ENCODE measurements at places on chromosomes 6 and 20.

DNA sequence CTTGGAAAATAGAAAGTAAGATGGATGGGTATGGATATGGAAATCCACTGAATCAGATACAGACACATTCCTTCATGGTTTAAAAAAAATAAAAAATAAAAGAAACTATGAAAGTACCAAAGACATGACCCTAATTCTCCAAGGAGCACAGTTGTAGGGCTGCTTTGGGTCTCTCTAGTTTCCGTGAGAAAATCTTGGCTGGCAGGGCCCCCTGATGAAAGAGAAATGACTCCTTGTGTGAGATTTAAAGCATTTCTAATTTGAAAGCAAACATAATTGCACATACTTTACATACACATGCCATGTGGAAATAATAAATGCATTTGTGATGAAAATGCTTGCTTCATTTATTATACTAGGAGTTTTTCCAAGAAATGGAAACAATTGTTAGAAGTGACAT is 593.9 kb upstream of the BTBD3 start:
- no peaks in the 10 kb centered on the region for H3K36me3 ChIP-seq
- H3K27me3 ChIP-seq: no peaks in the 10 kb centered on the region
- H3K27ac ChIP-seq: no peak overlapping the region

GRCh38 chr6:133958791-133959190 is 5.8 kb downstream of the TBPL1 start:
- H3K27ac ChIP-seq: no peak overlapping the region
- no peak for DNase-seq
- no peaks in the 10 kb centered on the region for H3K27me3 ChIP-seq
- no peaks in the 10 kb centered on the region for H3K36me3 ChIP-seq

DNA sequence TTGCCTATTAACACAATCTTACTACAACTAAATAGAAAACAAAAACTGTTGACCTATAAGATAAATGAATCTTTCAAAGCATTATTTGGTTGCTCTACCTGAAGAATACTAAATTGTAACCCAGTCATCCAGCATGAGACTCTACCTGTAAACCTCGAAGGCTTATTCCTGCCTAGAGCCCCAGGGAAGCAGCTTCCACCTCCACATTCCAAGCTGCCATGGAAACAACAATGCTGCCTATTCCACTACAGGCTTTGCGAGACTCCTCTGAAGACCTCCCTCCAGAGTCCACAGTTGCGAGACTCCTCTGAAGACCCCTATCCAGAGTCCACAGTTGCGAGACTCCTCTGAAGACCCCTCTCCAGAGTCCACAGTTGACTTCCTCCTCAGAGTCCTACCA is 15.7 kb downstream of the GMDS start:
- no peak overlapping the region for H3K27ac ChIP-seq
- no peaks in the 10 kb centered on the region for H3K36me3 ChIP-seq
- no peaks in the 10 kb centered on the region for H3K27me3 ChIP-seq
- H3K4me1 ChIP-seq: no peaks in the 10 kb centered on the region
- DNase-seq: no peak
- H3K4me3 ChIP-seq: no peak overlapping the region

DNA sequence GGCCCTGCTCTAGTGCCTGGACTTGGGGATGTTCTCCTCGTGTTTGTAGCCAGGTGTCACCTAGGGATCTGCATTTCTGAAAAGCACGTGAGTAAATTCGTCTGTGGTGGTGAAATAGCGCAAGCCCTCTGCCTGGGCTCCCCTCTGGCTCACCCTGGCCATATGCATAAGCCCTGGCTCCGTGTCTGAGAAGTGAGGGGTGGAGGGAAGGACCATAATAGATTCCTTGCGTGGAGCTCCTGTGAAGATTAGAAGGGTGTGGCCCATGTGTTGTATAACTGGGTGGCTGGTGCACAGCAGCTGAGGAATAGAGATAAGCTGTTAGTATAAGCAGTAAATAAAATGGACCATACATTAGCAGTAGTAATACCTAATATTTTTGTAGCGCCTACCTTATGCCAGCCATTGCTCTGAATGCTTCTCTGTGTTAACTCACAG is 4.8 kb downstream of the BCAS1 start:
- H3K4me3 ChIP-seq: no peak overlapping the region
- DNase-seq: no peak
- H3K36me3 ChIP-seq: no peaks in the 10 kb centered on the region
- H3K4me1 ChIP-seq: peaks cover 7% of the 10 kb centered on the region
- no peak overlapping the region for H3K27ac ChIP-seq
- no peaks in the 10 kb centered on the region for H3K27me3 ChIP-seq

GRCh38 chr6:89596484-89596883 is 42.1 kb downstream of the LYRM2 start:
- H3K4me1 ChIP-seq: no peaks in the 10 kb centered on the region
- H3K27ac ChIP-seq: no peak overlapping the region
- H3K4me3 ChIP-seq: no peak overlapping the region

DNA sequence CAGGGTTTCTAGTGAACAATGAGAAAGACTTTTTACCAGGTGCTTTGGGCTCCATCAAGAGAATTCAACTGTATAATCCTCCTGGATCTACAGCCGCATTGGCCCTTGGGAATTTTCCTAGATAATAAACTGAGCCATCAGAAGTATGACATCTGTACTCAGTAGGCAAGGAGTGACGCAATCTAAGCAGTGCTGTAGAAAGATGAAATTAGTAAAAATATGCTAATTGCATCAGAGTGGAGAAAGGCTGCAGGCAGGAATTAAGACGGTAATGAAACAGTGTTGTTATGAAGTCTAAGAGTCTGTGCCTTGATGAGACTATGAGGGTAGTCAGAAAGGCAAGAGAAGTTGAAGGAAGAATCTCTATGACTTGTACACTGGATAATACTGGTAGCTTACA is 507.9 kb upstream of the SOX4 start:
- no peaks in the 10 kb centered on the region for H3K4me1 ChIP-seq
- no peak overlapping the region for H3K27ac ChIP-seq
- H3K27me3 ChIP-seq: no peaks in the 10 kb centered on the region
- no peak overlapping the region for H3K4me3 ChIP-seq

GRCh38 chr6:53744321-53744720 is 50.5 kb upstream of the LRRC1 start:
- H3K36me3 ChIP-seq: no peaks in the 10 kb centered on the region
- no peaks in the 10 kb centered on the region for H3K27me3 ChIP-seq
- no peak overlapping the region for H3K27ac ChIP-seq

GRCh38 chr6:13485923-13486562 is 1.4 kb downstream of the GFOD1 start:
- no peaks in the 10 kb centered on the region for H3K36me3 ChIP-seq
- no peaks in the 10 kb centered on the region for H3K27me3 ChIP-seq
- peak; percentile 64 for DNase-seq
- H3K4me3 ChIP-seq: peak overlapping the region; percentile 82
- H3K27ac ChIP-seq: peak overlapping the region; percentile 85
- peaks cover 9% of the 10 kb centered on the region for H3K4me1 ChIP-seq

- no peaks in the 10 kb centered on the region for H3K4me1 ChIP-seq
- DNase-seq: no peak
- H3K4me3 ChIP-seq: no peak overlapping the region
- no peak overlapping the region for H3K27ac ChIP-seq
These were observed 182.7 kb downstream of the TBX18 start for GRCh38 chr6:84581494-84582259.

GRCh38 chr6:125747589-125748405 is 1.6 kb upstream of the HEY2 start:
- peak; percentile 71 for DNase-seq
- H3K36me3 ChIP-seq: no peaks in the 10 kb centered on the region
- H3K27ac ChIP-seq: peak overlapping the region; percentile 70
- peaks cover 74% of the 10 kb centered on the region for H3K27me3 ChIP-seq

DNA sequence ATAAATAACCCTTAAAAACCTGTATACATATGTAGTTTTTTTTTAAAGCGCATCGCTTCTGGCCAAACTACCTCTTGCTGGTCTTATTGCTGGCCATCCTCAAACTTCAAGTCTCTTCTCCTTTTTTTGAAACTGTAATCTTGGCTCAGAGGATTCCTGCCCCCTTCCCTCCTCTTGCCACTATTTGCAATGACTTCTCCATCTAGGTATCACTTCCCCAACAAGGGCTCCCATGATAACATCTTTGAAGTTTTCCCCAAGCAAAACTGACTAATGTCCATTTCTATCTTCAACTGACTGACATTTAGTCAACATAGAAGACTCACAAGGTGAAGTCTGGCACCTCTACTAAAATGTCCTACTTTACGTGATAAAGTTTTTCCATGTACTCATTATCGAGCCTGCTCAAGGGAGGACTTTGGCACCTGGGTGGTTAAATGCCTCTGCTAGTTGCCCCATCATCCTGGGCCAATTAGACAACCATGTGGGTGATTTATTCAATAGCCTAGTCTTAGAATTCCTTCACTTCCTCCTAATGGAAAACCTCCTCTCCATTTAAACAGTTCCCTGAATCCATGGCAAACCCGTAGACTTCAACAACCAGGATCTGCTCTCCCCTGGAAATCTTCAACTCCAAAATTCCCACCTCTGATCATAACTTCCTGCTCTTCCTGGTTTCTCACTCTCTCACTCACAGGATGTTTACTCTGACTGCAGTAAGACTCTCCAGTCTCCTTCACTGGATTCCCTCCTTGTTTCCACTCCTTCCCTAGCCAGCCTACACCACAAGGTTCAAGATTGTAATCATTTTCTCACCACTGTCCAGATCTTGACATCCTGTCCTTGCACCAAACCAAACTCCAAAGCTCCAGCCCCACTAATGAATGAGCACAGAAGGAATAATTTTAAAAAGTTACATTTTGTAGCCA is 9.4 kb upstream of the PLAGL1 start:
- DNase-seq: no peak
- no peaks in the 10 kb centered on the region for H3K36me3 ChIP-seq
- no peak overlapping the region for H3K27ac ChIP-seq
- H3K4me1 ChIP-seq: no peaks in the 10 kb centered on the region
- H3K4me3 ChIP-seq: no peak overlapping the region
- no peaks in the 10 kb centered on the region for H3K27me3 ChIP-seq

DNA sequence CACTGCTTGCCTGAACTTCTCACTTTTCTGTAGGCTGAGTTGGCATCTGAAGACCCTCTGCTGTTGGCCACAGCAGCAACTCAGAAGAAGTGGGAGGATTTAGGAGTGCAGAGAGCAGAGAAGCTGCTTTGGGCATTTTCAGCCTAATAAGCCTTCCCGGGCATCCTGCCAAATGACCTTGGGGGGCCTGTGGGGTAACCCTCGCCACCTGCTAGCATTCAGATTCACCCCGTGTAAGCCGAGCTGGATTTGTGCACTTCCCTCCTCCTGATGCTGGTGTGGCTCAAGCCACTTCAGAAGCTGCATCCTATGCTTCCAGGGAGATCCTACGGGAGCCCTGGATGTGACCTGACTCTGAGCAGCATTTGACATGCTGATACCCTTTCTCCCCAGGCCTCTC is 114.8 kb downstream of the LRFN2 start:
- no peaks in the 10 kb centered on the region for H3K4me1 ChIP-seq
- H3K27me3 ChIP-seq: peaks cover 22% of the 10 kb centered on the region
- DNase-seq: no peak
- no peak overlapping the region for H3K4me3 ChIP-seq
- H3K27ac ChIP-seq: no peak overlapping the region

DNA sequence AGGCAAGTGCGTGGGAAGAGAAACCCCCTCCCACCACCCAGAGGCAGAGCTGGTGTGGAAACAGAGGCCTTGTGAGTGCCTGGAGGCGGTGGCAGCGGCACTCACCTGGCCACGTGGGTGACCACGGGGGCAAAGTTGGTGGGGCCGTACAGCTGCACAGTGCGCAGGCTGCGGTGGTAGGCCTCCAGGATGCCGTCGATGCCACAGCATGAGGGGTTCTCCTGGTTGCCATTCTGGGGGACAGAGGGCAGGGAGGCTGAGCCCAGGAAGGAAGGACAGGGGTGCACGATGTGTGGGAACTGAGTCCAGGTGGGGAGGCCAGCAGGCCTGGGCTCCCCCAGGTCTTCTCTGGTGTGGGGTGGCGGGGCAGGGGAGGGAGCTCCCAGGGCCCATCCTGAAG is 47.7 kb downstream of the RAB44 start:
- H3K27me3 ChIP-seq: no peaks in the 10 kb centered on the region
- no peaks in the 10 kb centered on the region for H3K36me3 ChIP-seq
- H3K27ac ChIP-seq: no peak overlapping the region
- H3K4me1 ChIP-seq: no peaks in the 10 kb centered on the region

DNA sequence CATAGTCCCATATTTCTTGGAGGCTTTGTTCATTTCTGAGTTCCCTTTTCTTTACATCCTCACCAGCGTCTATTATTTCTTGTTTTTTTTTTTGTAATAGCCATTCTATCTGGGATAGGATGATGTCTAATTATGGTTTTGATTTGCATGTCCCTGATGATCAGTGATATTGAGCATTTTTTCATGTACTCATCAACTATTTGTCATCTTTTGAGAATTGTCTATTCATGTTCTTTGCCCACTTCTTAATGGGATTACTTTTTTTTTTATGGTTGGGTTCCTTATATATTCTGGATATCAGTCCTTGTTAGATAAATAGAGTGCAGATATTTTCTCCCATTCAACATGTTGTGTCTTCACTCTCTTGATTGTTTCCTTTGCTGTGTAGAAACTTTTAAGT is 42.1 kb downstream of the CYB5R4 start:
- H3K36me3 ChIP-seq: no peaks in the 10 kb centered on the region
- no peak overlapping the region for H3K4me3 ChIP-seq
- no peaks in the 10 kb centered on the region for H3K4me1 ChIP-seq
- H3K27me3 ChIP-seq: no peaks in the 10 kb centered on the region
- no peak overlapping the region for H3K27ac ChIP-seq

- no peaks in the 10 kb centered on the region for H3K4me1 ChIP-seq
- no peak overlapping the region for H3K27ac ChIP-seq
- no peaks in the 10 kb centered on the region for H3K27me3 ChIP-seq
- H3K4me3 ChIP-seq: no peak overlapping the region
- no peaks in the 10 kb centered on the region for H3K36me3 ChIP-seq
- no peak for DNase-seq
These were observed 39.7 kb downstream of the ISM1 start for GRCh38 chr20:13260650-13261279.

DNA sequence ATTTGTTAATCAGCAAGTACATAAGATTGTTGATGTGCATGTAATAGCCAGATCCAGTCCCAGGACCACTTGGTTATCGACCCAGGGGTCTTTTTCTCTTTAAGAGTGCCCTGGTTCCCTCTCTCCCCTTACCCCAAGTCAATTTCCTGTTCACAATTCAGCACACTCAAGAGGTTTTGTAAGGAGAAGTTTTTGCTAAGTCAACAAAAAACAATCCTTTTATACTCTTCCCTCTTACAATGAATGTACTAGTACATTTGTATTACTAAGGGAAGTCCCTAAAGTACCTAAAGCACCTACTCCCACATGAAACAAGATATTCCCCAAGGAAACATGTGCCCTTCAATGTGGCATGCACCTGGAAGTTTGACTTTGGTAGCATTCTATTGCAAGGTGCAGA is 1.6 kb upstream of the NT5DC1 start:
- no peak for DNase-seq
- H3K4me1 ChIP-seq: peaks cover 18% of the 10 kb centered on the region
- H3K27ac ChIP-seq: no peak overlapping the region
- no peak overlapping the region for H3K4me3 ChIP-seq
